ENCODE measurements at places on chromosomes 1 and 21.

DNA sequence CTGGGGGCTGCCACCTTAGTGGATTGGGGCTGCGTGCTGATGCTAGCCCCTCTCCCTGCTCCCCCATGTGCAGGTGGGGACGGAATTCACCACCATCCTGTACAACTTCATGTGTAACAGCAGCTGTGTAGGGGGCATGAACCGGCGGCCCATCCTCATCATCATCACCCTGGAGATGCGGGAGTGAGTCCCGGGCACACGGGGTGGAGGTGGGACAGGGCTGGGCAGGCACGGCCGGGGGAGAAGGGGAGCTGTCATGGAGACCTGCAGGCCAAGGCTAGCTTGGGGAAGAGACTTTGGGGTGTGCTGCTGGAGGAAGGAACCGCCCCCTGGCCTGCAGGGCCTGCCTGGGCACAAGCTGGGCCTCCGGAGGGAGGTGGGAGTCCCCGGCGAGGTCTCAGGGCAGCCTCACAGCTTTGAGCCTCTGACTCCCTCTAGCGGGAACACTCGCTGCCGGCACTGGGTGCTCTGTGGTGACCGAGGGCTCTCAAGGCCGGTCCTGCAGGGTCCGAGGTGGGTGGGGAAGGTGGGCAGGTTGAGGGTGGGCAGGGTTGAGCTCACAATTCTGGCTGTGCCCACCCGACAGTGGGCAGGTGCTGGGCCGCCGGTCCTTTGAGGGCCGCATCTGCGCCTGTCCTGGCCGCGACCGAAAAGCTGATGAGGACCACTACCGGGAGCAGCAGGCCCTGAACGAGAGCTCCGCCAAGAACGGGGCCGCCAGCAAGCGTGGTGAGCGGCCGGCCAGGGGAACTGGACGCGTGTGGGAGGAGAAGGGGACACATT lies 25.0 kb upstream of the CCDC27 start:
- DNase-seq = no peak

DNA sequence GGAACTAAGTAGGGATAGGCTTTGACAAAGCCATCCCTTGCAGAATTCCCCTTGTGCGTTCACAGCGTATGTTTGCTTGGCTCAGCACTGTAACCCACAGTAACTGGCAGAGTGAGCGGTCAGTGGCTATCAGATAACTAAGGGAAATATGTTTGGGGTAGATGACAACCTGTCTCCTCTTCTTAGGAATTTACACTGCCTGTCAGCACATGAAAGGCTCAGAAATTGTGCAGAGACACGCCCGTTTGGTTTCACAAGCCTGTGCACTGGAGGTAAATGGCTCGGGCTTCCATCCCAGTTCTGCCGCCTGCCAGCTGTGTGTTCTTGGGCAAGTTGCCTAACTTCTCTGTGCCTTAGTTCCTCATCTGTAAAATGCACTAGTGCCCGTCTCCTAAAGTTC lies 101.2 kb downstream of the PRDM2 start:
- no peak for DNase-seq

GRCh38 chr1:181141431-181141910 lies 53.0 kb downstream of the IER5 start:
- peak; percentile 48 for DNase-seq

GRCh38 chr1:51792864-51793263 lies 85.7 kb downstream of the NRDC start:
- no peak for DNase-seq

DNA sequence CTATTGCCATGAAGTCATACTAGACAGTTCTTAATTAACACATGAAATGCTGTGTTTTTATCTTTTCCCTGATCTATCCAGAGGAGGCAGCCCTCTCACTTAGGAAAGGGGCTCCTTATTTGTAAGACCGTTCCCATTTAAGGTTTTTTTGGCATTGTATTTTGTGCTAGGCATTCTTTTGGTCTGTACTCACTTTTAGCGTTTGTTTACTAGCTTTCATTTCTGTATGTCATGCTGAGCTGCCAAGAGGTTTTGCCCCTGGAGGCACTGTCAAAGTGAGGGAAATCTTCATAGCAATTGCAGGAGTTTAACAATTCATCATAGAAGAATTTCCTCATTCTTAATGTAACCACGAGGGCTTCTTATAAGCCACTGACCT lies 59.5 kb downstream of the MTR start:
- DNase-seq = no peak

DNA sequence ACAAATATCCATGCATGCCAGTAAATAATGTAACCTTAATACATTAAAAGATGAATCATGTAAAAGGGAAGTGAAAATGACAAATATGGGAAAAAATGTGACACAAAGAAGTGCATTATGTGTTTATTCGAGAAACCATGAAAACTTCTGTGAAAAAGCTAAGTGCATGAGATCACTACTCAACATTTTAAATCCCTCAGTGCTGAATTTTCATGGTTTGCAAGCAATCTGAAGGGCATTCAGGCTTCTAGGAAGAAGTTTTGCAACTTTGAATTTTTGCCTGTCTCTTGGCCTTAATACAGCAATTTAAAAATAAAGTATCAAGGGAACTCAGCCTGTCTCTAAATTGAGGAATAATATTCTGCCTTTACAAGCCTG lies 78.2 kb downstream of the MAP3K7CL start:
- DNase-seq = no peak

- DNase-seq = no peak
Observed at GRCh38 chr1:34125721-34126380, 39.2 kb downstream of the CSMD2 start.

DNA sequence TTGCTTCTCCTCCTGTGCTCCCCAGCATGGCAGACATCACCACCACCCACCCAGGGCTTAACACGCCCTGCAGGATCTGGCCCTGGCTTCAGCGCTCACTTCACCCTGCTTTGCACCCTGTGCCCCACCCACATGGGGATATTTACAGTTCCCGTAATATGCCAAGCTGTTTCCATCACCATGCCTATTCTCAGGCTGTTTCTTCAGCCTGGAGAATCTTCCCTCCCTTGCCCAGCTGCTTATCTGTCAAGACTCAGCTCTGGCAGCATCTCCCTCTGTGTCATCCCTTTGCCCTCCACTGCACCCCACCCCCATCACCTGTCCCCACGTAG lies 3.6 kb upstream of the AHCYL1 start:
- no peak for DNase-seq

DNA sequence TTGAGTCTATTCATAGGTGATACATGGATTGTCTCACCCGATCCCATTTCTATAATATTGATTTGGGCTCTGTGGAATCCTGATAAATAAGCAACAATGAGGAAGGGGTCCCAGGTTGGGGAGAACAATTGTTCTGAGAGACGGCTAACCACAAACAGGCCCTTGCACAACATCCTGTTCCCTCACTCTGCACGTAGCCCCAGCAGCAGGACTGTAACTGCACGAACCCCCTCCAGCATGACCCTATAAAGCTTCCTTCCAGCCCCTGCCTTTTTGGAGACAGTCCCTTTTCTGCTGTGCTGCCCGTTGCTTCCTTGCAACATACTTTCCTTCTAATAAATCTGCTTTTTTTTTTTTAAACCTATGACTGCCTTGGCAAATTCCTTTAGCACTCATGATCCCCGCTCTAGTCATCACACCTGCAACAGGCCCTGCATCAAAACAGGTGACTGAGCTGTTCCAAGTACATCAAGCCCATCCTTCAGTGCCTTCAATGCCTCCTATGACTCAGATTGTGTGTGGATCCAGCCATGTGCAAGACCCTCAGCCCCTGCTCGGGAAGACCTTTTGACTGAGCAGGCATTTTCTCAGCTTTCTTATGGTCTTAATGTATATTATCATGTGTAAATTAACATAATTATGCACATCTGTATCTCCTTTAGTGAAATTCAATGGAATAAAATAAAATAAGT lies 63.7 kb upstream of the B3GALNT2 start:
- DNase-seq = peak; percentile 53

DNA sequence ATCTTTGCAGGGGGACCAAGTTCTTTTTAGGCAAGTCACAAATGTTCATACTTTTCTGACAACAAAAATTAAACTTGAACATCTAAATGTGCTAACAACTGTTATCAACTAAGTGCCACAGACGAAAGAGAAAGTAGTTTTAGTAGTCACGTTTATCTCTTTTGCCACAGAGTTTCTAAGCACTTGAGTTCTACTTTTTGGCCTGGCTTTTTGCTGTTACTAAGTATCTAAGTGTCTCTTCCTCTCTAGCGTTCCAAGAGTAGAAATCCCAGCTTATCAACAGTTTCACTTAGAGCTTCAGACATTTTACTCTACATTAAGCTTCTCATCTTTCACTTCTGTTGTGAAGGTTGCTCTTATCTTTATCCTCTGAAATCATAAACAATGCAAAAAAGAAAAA lies 34.2 kb downstream of the GATAD2B start:
- no peak for DNase-seq

GRCh38 chr1:245154429-245155271 lies at the start of gene KIF26B:
Gene KIF26B (plus strand): TSS chr1:245154985. CDS start chr1:245155425, 440 bp downstream.
- DNase-seq = peak; percentile 56

GRCh38 chr1:10511494-10511885 lies 36.7 kb downstream of the PEX14 start:
- DNase-seq = peak; percentile 24

DNA sequence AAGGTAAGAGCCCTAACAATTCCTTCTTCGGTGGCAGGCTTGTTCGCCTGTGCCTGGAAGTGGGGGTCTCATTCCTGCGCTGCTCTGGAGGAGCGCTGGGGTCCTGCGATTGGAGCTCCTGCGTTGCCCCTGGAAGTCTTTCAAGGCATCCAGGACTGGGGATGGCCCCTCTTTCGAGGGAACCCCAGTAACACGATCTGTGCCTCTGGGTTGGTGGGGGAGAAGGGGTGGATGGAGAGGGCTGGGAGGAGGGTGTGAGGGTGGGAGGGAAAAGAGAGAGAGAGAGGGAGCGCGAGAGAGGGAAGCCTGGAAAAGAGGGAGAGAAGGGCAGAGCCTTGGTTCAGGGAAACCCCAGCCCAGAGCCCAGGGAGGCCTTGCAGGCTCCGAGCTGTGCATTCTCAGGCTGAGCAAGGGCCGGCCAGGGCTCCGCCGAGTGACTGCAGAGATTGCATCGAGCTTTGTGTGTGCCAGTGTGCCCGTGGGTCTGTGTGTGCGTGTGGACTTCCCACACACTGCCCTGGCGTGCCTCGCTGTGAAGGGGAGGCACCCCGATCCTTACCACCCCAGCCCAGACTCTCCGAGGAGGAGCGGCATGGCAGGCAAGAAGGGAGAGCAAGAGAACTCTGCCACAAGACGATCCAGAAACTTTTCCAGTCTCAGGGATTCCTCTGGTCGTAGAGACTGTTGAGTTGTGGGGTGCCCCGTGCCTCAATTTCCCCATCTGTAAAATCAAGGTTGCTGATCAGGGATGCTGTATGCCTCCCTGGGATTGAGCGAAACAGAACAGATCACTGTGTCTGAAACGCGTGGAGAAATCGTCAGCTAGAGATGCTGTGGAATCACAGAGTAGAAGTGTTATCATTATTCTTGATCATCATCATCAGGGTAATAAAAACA lies 619 bp downstream of the BCL9 start:
- DNase-seq = peak; percentile 9

DNA sequence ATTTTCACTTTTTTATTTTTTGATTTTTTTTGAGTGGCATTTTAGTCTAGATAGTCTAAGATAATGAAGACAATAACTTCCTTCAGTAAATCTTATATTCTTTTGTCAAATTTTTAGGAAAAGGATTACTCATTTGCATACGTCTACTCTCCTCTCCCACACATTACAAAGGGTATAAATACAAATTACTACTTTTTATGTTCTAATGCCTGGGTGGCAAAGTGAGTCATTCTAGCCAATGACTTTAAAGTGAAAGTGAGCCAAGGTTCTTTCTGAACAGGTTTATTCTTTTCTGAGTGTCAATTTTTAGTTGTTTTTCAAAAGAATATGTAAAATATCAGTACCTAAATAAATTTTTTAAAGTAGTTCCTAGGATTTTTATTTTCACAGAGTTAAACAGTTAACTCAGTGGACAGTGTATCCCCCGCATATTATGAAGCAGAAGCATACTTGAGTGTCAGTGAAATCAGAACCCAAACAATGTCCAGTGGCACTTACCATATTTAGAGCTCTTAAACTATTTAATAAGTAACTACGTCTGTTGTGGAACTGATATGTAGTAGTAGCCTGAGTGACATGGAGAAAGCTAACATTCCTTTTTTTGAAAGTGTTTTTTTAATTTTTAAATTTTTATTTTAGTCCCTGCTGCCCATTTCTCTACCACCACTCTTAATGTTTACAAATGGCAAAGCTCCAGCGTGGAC lies 141.7 kb downstream of the PHTF1 start:
- DNase-seq = no peak

DNA sequence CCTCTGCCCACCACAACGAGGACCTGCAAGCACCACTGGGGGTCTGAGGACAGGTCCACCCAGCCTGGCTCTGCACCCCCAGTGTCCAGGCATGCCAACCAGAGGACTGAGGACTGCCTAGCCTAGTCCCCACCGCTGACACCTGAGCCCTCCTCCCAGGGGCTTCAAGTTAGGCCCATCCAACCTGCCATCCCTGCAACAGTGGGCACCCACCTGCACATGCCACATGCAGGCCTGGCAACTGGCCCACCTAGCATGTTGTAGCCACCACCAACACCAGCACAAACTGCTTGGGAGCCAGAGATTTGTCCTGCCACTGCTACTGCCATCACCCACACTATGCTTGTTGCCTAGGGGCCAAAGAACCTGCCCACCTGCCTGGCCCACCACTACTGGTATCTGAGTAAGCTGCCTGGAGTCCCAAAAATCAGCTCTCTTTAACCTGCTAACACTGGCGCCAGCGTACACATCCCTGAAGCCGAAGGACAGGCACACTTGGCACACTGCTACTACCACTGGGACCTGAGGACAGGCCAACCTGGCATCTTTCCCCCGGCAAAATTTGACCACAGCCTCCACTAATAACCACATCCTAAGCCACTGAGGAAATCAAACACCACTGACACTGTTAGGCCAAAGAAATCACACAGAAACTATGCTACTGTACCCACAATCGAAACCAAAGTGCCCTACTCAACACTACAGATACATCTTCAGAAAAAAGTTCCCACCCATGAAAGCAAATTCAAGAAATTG lies 61.5 kb downstream of the PSMG1 start:
- peak; percentile 85 for DNase-seq

DNA sequence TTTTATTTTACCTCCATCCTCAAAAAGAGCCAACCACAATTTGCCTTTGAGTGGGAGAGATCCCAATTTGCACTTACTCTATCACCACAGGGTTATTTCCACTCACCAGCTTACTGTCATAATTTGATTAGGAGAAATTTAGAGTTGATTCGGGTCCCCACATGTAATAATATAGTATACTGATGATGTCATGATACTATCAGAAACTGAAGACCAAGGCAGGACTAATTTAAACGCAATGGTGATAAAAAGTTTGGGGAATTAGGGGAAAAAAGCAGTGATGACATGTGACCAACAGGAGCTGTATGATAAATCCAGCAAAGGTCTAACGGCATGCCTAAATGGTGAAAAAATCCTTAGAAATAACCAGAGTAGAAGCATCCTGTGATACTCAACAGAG lies 54.4 kb downstream of the TRIM33 start:
- no peak for DNase-seq
